Thymus (tissue), 14 donors: ENCODE measurements at places on chromosomes 6 and 20.

DNA sequence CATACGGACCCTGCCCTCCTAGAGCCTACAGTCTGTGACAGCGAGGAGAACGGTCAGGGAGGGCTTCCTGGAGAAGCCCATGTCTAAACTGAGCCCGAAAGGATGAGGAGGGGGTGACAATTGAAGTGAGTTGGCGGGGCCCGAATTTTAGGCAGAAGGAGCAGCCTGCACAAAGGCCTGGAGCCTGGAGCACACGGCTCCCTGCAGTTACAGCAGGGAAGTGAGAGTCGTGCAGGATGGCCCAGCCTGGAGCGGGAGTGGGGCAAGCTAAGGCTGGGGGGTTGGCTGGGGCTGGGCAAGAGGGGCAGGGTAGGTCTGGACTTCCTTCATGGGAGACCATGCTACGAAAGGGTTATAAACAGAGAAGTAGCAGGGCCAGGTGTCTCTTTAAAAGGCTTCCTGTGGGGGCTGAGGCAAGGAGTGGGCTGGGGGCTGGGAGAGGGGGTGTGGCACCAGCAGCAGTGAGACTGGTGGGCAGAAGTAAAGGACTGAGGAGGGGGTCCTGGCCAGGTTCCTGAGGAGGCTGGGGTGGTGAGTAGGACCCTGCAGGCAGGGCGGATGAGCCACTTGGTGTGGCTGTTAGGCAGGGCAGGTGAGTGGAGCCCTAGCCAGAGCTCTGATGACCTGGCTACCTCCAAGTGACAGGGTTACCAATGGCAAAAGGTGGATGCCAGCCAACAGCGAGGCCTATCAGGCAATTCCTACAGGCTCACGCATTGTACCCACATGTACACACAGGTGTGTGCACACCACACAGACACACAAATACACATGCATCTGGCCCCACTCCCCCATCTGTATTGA, 119.2 kb downstream of the MRPL14 start:
- DNase-seq: no peak

DNA sequence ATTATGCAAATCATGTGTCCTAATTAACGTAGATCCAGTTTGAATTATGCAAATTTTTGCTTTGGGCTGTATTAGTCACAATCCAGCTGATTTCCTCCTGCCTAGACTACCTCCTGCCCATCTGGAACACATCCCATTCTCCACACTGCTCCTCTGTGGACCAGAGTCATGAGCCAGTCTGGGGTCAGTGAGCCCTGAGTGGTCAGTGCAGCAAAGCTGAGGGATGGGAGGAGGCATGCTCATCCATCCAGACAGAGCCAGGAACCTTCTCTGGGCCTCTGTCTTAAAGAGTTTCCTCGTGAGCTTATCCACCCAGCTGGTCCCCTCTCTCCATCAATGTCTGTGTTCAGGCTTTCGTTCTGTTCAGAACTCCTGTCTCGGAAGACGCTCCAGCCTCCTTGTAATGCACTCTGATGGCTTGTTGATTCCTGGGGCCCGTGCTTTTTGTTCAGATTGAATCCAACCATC, 747.8 kb downstream of the PTPRT start:
- no peak for DNase-seq

GRCh38 chr6:52186480-52186879, 305 bp downstream of the IL17A start:
- no peak for DNase-seq

DNA sequence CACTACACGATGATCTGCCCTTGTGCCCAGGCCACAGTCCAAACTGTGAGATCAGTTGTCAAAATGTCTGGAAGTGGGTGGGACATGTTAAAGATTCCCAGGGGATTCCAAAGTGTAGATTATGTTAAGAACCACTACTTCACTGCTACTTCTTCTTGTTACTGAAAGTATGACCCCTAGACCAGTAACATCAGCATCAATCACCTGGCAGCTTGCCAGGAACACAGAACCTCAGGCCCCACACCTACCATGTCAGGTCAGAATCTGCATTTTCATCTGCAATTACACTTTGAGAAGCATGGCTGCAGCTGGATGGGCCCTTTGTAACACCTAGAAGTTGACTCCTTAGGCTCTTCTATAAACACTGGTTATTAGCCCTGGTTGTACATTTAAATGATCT, 36.1 kb downstream of the RFPL4B start:
- DNase-seq: no peak

DNA sequence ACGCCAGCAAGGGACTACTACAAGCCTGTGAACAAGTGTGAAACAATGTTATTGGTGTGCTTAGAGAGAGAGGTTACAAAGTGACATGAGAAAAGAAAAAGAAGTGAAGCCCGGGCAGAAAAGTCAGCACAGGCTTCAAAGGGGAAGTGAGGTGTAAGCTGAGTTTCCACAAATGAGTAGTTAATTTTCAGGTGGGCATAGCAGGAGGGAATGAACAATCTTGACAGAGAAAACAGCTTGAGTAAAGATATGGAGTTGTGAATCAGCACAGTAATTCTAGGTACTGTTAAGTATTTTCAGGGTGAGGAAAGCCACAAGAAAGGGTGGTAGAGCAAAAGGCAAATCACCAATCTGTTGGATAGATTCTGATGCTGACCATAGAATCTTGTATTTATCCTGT, 4.3 kb downstream of the KCNQ5 start:
- DNase-seq: no peak

DNA sequence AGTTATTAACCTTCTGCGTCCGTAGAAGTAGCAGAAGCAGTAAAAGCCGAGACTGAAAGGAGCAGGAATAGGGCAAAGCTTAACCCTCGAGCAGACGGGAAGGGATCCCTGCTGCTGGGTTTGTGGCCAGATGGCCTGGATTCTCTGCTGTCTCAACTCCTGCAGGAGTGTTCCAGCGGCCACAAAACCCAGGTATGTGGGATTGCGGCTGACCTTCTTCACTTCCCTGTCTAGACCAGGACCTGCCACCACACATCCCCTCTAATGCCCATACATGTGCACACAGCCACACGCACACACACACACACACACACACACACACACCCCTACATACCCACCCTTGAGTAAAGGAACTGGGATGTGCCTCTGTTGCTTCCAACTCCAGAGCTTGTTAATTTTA, 33.1 kb upstream of the TNFRSF21 start:
- no peak for DNase-seq

GRCh38 chr6:128710315-128710714, 172.6 kb upstream of the LAMA2 start:
- DNase-seq: no peak

- DNase-seq: no peak
These were observed 32.5 kb upstream of the DLGAP4 start for GRCh38 chr20:36273414-36274180.

DNA sequence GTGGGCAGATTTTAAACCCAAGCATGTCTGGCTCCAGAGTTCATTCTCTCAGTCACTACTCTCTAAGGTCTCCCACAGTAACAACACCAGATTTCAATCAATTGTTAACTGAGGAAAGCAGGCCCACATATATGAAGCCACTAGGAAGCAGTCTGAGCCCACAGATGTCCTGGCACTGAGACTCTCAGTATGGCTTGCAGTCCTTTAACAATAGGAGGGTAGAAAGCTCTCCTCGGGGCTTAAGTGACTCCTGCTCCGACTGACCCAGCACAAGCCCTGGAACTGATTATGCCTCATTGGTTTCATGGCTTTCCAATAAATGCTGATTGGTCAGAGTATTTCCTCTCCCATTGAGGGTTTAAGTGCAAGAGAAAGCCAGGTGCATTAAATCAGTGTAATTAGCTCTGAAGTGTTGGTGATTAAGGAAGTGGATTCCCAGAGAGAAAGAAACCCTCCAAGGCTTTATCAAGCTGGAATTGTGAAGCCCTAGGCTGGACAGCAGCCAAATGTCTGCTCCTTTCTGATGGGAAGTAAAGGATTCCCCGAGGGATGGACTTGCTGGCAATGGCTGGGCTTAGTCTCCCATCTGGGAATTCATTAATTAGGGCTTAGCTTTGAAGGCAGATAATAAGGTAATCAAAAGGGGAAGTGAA, 76.6 kb upstream of the PROKR2 start:
- no peak for DNase-seq

DNA sequence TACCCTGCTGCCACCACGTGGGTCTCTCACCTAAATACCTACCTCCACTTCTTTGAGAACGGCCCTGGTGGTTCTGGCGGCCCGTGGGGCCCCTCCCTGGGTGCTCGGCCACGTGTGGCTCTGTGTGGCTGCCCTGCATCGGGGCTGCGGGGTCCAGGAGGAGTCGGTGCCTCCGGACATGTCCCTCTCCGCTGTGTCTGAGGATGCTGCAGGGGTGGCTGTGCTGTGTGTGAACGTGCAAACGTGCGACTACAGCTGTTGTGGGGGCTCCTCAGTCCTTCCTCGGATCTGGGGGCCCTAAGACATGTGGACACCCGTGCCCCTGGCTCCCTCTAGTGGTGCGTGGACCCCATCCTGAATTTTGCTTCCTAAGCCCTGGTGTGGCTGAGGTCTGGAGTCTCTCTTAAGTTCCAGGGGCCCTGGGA, 691.8 kb downstream of the QKI start:
- no peak for DNase-seq

- DNase-seq: no peak
These were observed 117.5 kb downstream of the FLRT3 start for GRCh38 chr20:14219801-14220461.

DNA sequence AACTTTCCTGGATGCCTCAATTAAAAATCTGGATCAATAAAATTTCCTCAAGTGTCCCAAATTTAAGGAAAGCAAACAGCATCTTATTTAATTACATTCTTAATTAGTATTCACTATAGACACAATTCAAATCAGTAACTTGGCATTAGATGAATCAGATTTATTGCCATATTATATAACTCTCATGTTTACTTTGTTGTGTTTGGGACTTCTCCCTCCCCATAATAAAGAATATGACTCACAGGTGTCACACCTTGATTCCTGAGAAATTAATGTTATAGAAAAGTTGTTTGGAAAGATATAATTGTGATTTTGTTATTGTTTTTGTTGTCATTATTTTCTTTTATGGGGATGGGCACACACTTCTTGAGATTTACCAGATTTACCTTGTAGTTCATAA, 18.4 kb downstream of the EYA4 start:
- no peak for DNase-seq

GRCh38 chr6:150203378-150203777, 60.5 kb downstream of the PPP1R14C start:
- DNase-seq: no peak

- no peak for DNase-seq
These were observed 44.8 kb downstream of the RIPOR3 start for GRCh38 chr20:50646483-50646996.
